ENCODE measurements at places on chromosomes 16 and 17. TPM values are rescaled to one million over a fixed set of nuclear protein-coding genes. Genes with fewer than 3 reads are reported as not detected.

The RASL10B gene
- 6.9 TPM for total RNA-seq

DNA sequence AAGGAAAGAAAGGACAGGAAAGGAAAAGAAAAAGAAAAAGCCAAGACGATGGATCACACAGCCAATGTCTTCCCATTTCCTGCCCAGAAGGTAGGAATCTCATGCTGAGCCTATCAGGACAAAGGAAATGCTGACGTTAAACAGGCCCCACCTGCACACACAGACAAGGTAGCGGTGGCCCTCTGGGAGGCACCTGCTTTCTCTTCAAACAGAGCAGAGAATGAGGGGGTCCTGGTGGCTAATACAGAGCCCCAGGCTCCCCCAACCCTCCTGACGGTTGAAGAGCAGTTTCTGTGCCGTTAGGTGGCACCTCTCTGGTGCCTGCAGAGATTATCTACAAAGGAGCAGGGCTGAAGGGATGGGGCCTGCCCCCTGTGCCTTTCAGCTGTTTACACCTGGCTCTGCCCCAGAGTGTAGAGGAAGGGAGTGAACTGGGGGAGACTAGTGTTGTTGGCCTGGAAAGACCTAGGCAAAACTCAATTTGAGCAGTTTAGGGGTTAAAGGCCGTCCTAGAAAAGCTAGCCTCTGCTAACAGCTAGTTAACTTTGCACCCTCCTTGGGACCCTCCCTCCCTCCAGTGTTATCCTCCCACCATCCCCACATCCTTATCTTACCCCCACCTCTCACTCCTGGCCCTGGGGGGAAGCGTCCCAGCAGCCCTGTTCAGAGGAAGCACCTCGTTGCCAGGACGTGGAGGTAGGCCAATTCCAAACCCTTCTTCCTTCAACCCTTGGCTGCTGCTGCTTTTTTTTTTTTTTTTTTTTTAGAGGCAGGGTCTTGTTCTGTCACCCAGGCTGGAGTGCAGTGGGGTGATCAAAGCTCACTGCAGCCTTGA lies 56.3 kb downstream of the ARHGAP27 start:
- DNase-seq: no peak

DNA sequence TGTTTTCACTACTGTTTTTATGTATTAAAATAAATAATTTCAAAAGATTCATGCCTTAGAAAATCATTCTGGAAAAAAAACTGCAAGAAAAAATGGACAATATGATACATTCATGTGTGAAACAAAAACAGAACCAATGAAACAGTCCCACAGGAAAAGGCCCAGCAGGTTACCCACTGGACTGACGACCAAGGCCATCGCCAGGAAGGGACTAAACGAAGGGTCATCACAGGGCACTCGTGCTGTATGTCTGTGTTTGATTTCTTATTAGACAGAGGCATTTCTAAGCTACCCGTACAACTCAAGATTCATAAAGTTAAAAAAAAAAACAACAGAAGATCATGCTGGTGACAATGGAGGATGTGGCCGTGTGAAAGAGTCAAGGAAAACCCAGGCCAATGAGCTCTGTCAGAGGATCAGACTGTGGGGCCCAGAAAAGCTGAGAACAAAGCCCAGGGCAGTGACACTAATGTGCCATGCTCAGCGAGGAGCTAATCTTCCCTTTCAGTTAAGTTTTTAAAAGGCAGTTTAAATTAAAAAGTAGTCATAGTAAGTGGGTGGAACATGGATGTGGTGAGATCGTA lies 31.8 kb downstream of the NSMCE1 start:
- no peak for DNase-seq

- DNase-seq: no peak
Measured at GRCh38 chr17:45992175-45992574, 6.9 kb upstream of the STH start.

The CRYBA1 gene
- total RNA-seq: not detected

The LGALS9B gene
- not detected for total RNA-seq

GRCh38 chr16:24646646-24646995 lies 82.8 kb upstream of the TNRC6A start:
- no peak for DNase-seq

- no peak for DNase-seq
Measured at GRCh38 chr17:50908140-50908859, 42.1 kb upstream of the TOB1 start.

DNA sequence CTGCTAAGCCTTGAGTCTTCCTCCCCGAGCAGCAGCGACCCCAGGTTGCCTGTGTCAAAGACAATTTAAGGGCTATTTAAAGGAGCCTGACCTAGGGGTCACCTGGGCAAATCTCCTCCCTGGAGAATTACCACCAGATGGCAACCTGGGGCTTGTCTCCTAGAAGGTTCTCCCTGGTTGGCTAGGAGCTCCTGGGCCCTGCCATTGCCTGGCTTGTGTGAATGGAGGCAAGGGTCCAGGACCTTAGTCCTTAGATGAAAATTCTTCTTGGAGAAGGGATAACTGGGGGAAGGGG lies 51.3 kb upstream of the TAC4 start:
- no peak for DNase-seq

The SPATA32 gene
- not detected for total RNA-seq

The TNK1 gene
- 0.82 TPM for total RNA-seq

DNA sequence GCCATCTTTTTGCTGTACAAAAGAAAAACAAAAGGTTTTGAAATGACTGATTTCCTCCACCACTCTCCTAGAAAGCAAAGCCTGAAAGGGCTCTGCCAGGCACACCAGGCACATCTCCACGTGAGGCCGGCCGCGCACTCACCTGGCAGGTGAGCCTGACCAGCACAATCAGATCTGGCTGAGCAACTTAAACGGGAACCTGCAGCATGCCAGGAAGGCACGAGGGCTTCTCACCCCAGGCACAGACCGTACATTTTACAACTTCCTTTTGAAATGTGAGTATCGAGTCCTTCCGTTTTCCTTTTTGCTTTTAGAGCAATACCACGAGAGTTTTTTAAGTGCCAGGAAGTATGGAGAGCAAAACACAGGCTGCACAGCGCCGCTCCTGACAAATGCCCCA lies 22.5 kb downstream of the SLC38A10 start:
- no peak for DNase-seq

DNA sequence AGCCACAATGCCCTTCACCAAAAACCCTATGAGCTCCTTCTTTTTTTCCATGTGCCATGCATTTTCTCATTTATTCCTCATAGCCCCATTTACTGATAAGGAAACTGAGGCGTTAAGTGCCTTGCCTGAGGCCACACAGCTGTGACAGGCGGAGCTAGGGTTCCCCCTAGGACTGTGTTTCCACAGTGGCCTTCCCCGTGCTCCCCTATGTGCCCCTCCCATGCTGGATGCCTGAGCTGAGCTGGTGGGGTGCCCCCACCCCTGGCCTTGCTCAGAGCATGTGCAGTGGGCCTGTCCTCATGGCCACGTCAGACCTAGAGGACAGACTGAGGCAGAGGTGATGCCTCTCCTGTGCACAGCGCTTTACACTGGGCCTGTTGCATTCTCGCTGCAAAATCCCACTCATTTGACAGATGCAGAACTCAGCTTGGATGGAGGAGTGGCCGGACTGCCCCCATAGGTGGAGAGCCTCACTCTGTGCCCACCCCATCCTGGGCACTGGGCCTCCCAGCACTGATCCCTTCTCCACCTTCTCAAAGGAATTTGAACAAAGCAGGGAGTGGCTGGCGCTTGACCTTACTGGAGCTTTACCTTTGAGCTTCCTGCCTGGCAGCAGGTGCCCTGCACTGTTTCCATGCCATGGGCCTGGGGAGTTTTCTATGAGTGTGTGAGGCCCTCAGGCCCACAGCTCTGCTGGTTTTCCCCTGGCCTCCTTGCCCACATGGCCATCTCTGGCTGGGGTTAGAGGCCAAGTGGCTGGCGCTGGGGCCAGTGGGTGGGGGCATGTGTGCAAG lies 2.6 kb downstream of the MAP2K3 start:
- no peak for DNase-seq

The IL32 gene
- 0.82 TPM for total RNA-seq

The TP53TG3B gene
- total RNA-seq: not detected

DNA sequence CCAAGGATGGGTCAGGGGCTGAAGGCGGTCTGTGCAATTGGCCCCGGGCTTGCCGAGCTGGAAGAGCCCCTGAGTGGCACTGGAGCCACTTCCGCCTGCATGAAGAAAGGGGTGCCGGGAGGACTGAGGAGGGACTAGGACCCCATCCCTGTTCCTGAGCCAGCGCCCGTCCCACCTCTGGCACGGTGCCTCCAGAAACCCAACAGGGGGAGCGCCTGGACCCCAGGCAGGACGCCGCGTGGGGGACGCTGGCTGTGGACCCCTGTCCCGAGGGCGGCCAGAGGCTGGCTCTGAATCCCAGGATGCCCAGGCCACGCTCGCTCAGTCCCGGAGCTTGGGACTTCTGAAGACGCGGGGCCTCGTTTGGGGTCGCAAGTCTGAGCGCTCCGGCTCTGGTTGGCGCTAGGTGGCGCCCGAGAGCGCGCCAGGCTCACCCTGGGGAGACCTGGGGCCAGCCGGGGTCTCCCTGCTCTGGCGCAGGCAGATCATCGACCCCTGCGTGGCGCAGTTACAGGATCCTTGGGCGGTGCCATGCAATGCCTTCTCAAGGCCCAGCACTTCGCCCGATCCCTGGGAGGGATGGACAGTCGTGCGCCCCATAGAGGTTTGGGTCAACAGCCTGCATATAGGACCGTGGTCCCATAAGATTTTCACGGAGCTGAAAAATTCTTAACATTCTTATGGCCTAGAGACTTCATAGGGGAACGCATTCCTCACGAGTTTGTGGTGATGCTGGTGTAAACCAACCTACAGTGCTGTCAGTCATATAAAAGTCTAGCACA lies 58.5 kb upstream of the CREBBP start:
- DNase-seq: peak; percentile 68

DNA sequence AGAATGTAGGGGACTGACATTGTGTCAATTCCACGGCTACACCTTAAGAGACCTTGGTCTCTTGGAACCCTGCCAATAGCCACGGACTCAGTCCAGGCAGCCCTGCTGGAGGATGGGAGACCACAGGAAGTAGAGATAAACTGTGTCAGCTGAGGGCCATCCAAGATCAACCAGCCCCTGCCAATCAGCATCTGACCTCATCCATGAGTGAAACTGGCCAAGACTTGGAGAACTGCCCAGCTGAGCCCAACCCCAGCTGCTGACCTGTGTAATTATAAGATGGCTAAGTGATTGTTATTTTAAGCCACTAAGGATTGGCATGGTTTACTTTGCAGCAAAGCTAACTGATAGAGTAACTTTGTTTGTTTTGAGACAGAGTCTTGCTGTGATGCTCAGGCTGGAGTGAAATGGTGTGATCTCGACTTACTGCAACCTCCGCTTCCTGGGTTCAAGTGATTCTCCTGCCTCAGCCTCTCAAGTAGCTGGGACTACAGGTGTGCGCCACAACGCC lies 13.3 kb upstream of the YWHAE start:
- no peak for DNase-seq

DNA sequence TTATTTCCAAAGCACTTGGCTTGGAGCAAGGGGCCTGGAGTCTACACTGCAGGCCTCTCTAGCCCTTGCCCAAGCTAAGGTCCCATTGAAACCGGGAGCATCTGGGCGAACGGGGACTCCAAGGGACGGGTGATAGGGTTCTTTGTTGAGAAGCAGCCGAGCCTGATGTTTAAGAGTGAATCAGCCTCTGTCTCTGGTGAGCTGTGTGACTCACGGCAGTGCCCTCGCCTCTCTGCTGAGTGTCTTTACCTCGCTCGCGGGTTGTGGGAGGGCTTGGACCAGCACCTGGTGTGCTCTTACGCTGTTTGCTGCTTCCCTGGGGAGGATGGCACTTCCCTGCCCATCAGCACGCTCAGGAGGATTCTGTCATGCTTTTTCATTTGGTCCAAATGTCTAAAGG lies 1.3 kb downstream of the HGS start:
- DNase-seq: peak; percentile 17

DNA sequence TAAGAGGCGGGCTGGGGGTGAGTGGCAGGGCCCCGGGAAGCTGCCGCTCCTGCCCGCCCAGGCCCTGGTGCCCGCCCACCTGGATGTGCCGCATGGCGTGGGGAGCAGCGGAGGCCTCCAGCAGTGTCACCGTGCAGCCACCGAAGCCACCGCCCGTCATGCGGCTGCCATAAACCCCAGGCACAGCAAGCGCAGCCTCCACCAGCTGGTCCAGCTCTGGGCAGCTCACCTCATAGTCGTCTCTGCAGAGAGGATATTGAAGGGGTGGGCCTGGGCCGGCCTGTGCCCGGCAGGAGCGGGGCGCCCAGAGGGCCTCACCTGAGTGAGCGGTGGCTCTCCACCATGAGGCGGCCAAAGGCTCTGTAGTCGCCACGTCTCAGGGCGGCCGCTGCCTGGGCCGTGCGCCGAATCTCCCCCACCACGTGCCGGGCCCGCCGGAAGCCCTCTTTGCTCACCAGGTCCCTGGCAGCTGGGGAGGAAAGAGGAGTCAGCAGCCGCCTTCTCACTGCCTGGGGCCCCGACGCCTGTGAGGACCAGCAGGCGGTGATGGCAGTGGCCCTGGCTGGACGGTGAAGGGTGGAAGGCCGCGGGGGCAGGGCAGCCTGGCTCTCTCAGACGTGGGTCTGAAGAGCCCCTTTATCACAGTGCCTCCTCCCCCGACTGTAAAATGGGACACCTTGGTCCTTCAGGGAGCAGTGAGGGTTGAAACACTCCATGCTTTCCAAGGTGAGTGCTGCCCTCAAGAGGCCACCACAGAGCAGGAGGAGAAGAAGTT lies 6.7 kb downstream of the GALK1 start:
- no peak for DNase-seq

GRCh38 chr17:68737761-68738443 lies 136.7 kb upstream of the FAM20A start:
- DNase-seq: no peak

DNA sequence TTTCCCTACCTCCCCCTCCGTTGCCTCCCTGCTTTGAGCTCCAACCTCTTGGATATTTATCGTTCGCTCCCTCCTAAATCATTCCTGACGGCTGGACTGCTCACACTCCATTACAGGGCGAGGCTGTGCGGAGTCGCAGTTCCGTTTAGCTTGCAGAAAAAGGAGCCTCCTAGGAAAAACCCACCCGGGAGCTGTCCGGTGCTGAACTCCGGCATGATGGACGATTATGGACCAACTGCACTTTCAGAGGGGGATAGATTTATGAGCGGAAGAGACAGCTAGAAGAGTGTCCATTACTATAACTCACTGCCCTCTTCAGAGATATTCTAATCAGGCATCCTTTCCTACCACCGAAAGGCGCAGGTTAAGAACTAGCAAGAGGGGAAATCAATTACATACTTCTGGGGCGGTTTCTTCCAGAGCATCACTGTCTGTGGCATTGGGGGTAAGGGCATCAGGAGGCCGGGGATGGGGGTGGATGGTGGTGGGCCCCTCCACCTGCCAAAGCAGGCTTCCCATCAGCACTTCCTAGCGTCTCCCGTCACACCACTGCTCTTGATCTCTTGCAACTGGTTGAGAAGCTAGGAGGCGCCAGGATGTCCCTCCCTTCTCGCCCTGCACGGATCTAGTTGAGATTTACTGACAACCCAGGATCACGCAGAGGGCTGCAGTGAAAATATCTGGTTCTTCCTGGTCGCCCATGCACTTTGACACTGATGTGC lies 251.2 kb downstream of the ENGASE start:
- no peak for DNase-seq

GRCh38 chr17:55384643-55385232 lies 36.9 kb downstream of the MMD start:
- DNase-seq: no peak

- DNase-seq: no peak
Measured at GRCh38 chr17:55274355-55275255, 9.8 kb downstream of the HLF start.

All from frontal cortex (tissue), 4 donors.